ENCODE measurements at places on chromosomes 5 and 9.
A peak's percentile ranks its signal among the peaks of the same experiment; 100 is the strongest.

GRCh38 chr5:10469253-10470050 lies 27.8 kb downstream of the ROPN1L start:
- DNase-seq = no peak

- no peak for DNase-seq
Observed at GRCh38 chr9:34686732-34687131, 4.3 kb downstream of the CCL19 start.

DNA sequence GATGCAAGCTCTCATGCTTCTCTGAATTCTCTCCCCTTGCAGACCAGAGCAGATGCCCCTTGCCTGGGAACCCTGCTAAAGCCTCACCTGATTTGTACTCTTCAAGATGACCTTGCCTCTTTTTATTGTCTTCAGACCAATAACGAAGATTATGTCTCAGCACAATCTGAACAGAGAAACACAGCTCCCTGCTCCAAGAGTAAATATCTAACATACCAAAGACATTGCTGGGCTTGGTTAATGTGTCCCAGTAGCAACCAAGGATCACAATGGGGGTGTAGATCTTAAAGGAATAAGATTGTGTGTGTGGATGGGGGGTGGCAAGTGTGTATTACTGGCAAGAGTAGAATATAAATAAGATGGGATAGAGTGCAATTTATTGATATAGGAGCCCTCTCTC lies 67.6 kb upstream of the LHFPL2 start:
- no peak for DNase-seq

- peak; percentile 59 for DNase-seq
Observed at GRCh38 chr9:135602789-135603481, 36.4 kb downstream of the GLT6D1 start.

GRCh38 chr5:68047035-68047434 lies 168.5 kb upstream of the PIK3R1 start:
- no peak for DNase-seq

DNA sequence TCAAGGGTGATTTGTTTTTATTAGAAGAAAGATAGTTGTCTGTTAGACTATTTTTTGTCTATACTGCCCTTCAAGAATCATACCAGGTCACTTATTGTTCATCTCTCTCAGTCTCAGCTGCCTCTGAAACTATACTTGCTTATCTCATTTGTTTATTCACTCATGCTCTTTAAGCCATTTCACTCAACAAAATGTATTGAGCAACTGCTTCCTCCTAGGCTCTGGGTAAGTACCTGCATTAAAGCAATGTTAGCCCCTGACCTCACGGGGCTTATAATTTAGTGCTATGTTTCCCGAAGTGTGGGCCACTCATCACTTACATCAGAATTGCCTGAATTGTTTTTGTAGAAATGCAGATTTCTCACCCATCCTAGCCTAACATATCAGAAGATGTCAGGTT lies 100.9 kb downstream of the DPYSL3 start:
- no peak for DNase-seq

DNA sequence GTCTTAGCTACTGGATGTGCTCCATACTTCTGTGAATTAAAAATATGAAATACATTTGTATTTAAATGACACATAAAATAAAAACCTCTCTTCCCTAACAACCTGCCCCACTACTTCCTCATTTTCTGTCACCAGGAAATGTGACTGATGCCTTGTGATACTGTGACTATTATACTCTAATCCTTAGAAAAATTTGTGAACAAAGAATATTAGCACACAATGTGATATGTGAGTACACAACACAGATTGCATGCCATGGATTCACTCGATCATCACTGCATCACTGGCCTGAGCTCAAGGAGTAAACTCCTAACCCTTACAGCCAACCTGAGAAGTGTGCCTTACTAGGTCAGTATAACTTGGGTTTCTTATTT lies 281.0 kb downstream of the EFNA5 start:
- DNase-seq = no peak

DNA sequence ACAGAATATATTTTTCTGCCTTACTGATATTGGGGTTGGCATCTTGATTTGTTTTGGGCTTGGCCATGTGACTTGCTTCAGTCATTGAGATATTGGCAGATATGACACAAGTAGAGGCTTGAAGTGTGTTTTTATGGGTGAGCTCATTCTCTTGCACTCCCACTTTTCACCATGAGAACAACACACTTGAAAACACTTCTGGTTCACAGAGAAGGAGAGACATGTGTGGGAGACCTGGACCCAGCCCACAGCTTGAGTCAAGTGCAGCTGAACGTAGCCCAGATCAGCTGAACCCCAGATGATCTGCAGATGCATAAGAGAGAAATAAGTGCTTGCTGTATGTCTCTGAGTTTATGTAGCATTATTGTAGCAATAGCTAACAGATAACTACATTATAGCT lies 155.4 kb downstream of the SEMA6A start:
- DNase-seq = no peak

GRCh38 chr5:11504886-11505193 lies 399.4 kb downstream of the CTNND2 start:
- no peak for DNase-seq

- no peak for DNase-seq
Observed at GRCh38 chr9:123821619-123822018, 108.3 kb downstream of the DENND1A start.

GRCh38 chr5:74530326-74531050 lies 110.0 kb downstream of the ENC1 start:
- no peak for DNase-seq

DNA sequence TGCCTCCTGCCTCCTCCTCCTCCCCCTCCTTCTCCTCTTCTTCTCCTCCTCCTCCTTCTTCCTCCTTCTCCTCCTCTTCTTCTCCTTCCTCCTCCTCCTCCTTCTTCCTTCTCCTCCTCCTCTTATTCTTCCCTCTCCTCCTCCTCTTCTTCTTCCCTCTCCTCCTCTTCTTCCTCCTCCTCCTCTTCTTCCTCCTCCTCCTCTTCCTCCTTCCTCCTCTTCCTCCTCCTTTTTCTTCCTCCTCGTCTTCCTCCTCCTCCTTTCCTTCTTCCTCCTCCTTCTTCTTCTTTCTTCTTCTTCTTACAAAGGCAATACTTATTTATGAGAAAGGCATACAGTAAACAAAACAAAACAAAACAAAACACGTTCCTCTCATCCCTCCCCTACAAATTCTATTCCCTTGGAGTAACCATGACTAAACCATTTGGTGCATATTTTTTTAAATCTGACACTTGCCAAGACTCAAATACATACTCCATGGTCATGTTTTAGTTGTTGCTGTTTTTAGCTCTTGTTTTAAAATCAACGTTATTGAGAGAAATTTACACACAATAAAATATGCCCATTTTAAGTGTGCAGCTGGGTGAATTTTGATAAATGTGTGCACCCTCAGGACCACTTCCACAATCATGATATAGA lies 135.6 kb downstream of the FOXD1 start:
- DNase-seq = no peak

- DNase-seq = no peak
Observed at GRCh38 chr9:70262948-70263347, 4.2 kb downstream of the SMC5 start.
